ENCODE measurements at places on chromosomes 11 and 22.

- no peak for DNase-seq
Observed at GRCh38 chr11:76008474-76008873, 193.5 kb downstream of the UVRAG start.

GRCh38 chr22:32684822-32685187 is 116.7 kb upstream of the TIMP3 start:
- DNase-seq = no peak

- no peak for DNase-seq
Observed at GRCh38 chr22:27754247-27754887, 47.2 kb downstream of the MN1 start.

GRCh38 chr22:40070701-40071100 is 75.9 kb downstream of the FAM83F start:
- no peak for DNase-seq

- no peak for DNase-seq
Observed at GRCh38 chr11:116525961-116526495, 246.8 kb downstream of the BUD13 start.

DNA sequence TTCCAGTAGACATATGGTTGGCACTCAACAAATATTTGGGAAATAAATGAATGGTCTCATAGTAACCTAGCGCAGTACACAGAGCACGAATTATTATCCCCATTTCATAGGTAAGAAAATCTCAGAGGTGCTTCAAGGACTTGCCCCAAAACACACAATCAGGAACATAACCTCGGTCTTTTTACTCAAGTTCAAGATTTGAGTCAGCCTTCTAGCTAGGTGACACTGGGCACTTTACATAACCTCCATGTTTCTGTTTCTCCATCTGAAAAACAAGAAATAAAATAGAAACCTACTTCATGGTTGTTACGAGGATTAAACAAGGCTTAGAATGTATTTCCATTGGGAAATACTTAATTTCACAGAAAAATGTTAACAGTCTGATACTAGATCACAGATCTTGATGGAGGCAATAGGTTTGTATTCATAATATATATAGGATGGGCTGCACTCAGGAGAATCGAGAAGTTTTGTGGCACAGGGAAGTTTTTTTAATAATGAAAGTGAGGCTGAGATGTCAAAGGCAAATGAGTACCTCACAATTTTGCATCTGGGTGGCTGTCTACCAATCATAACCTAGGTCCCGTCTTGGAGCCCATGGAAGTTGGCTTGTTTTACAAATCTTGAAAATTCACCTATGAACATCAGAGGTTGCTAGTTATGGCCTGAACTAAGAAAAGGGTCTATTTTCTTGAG is 147.4 kb upstream of the ZC3H12C start:
- DNase-seq = no peak

- no peak for DNase-seq
Observed at GRCh38 chr11:110200241-110200640, 96.2 kb downstream of the RDX start.

DNA sequence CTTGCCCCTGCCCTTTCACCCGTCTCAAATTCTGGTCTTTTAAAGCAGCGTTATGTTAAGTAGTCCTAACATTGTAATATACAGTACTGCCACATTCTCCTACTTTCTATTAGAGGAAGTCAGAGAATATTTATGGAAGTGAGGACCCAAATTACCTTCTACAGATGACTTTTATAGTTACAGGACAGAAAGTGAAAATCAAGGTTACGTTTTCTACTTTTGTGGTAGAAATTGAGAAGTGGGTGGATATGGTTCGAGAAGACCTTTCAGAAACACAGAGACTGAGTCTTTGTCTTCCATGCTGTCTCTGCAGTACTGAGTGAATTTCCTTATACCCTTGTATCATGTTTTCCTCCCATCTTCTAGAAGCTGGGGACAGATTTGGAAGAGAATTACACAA is 17.1 kb downstream of the SC5D start:
- no peak for DNase-seq

DNA sequence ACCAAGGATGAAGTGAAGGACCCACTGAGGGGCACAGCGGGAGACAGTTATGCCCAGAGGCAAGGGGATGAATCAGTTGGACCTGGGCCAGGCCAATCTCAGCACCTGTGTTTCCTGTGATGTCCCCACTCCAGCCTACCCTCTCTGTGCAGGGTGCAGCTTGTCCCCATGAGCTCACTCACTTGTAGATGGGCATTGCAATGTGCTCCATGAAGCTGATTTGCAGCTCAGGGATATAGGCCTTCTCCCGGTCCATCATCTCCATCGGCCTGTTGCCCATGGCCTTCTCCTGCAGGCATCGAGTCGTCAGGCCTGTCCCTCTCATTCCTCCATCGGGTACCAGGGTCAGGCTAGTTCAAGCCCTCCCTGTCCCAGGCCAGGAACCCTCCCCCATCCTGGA is 96.2 kb downstream of the PDE2A start:
- no peak for DNase-seq

- no peak for DNase-seq
Observed at GRCh38 chr11:43278193-43278956, 33.4 kb upstream of the API5 start.

- no peak for DNase-seq
Observed at GRCh38 chr11:121614636-121615240, 162.0 kb upstream of the SORL1-AS1 start.

- DNase-seq = no peak
Observed at GRCh38 chr11:39683951-39684554, 1775.4 kb downstream of the LRRC4C start.

DNA sequence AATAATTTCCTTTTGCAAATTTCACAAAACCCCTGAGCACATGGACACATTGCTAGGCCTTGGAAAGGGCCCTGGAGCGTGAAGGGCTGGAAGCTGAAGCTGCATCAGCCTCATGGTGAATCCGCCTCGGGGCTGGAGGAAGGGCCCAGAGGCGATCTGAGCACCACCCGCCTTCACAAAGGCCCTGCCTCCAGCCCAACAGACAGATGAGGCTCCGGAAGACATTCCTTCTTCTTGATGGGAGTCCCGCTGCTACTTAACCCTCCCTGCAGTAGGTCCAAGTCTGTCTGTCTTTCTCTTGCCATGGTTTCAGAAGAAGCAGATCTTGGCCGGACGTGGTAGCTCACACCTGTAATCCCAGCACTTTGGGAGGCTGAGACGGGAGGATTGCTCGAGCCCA is 16.5 kb downstream of the ARRB1 start:
- DNase-seq = no peak

DNA sequence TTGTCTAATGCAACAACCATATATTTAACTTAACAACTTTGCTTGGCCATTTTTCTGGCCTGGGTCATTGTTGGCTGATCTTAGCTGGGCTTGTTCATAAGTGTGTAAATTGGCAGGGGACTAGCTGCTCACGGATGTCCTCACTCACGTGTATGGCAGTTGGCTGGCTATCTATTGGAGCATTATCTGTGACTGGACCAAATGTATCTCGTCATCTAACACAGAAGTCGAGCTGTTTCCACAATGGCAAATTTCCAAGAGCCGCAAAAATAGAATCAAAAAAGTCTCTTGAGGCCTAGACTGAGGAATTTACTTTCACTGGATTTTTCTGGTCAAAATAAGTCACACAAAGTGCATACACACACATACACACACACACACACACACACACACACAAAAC is 893.3 kb downstream of the FAM181B start:
- no peak for DNase-seq

GRCh38 chr11:23079382-23079813 is 219.1 kb upstream of the CCDC179 start:
- no peak for DNase-seq

- no peak for DNase-seq
Observed at GRCh38 chr22:28442711-28443525, 236.7 kb downstream of the TTC28 start.

DNA sequence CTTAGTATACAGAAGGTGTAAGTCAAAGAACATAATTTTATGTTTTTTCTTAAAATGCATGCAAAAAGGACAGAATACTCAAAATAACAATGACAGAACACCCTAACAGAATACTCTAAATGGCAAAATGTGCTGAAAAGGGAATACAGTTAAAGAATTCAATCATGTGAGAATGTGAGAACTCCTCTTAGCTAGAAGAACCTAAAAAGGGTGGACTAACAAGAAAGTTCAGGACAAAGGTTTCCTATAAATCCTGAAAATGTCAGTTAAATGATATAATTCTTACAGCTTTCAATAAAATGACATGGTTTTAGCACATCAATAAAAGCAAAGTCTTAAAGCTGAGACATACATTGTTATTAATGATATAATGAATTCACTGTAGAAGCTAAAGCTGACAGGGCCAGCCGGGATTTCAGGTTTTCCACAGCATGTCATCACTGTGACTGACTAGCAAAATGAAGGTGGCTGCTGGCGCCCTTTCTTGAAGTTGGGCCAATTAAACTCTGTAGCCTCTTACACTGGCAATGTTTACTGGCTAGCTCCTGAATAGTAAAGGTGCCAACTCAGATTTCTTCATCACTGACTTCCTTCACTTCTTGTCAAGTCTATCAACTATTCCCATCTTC is 244.4 kb downstream of the TTC28 start:
- no peak for DNase-seq

DNA sequence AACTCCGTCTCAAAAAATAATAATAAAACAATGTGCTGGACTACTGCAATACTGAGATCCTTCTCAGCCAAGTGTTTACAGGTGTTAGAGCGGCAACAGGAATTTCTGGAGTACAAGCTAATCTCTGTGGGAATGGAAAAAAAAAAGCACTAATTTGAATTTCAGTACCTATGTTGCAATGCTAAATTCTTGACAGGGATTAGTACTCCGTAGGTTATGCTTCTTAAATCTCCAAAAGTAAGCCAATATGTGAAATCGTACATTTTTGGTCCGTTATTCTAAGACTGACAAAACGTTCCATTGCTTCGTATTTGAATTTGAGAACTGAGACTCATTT is 1.1 kb downstream of the ATL3 start:
- no peak for DNase-seq

DNA sequence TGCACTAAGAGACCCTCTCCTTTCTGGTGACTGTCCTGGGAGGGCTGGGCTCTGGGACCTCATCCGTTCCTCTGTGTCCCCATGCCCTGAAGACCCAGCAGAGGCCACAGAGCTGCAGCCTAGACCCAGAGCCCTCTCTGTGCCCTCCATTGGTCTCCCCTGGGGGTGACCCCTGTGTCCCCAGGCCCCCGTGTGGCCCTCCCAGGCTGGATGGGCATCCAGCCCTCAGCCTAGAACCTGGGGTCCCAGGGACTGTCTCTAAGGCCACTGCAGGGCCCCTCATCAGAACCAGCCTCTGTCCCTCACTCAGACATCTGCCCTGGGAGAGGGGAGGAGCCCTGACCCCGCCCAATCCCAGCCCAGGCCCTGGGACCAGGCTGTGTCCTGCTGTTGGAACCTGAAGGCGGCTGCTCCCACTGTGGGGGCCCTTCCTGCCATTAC is 5.7 kb downstream of the IGLL1 start:
- DNase-seq = no peak

GRCh38 chr11:120797143-120797542 is 226.8 kb upstream of the TBCEL start:
- no peak for DNase-seq

GRCh38 chr22:27554106-27554811 is 247.3 kb downstream of the MN1 start:
- DNase-seq = no peak

GRCh38 chr11:71433648-71434450 is 14.3 kb downstream of the DHCR7 start:
- no peak for DNase-seq

DNA sequence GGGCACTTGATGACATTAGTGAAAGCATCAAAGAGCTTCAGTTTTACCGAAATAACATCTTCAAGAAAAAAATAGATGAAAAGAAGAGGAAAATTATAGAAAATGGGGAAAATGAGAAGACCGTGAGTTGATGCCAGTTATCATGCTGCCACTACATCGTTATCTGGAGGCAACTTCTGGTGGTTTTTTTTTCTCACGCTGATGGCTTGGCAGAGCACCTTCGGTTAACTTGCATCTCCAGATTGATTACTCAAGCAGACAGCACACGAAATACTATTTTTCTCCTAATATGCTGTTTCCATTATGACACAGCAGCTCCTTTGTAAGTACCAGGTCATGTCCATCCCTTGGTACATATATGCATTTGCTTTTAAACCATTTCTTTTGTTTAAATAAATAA is 10.6 kb downstream of the REXO2 start:
- DNase-seq = no peak

GRCh38 chr22:36928196-36928595 is 14.8 kb downstream of the CSF2RB start:
- DNase-seq = no peak

DNA sequence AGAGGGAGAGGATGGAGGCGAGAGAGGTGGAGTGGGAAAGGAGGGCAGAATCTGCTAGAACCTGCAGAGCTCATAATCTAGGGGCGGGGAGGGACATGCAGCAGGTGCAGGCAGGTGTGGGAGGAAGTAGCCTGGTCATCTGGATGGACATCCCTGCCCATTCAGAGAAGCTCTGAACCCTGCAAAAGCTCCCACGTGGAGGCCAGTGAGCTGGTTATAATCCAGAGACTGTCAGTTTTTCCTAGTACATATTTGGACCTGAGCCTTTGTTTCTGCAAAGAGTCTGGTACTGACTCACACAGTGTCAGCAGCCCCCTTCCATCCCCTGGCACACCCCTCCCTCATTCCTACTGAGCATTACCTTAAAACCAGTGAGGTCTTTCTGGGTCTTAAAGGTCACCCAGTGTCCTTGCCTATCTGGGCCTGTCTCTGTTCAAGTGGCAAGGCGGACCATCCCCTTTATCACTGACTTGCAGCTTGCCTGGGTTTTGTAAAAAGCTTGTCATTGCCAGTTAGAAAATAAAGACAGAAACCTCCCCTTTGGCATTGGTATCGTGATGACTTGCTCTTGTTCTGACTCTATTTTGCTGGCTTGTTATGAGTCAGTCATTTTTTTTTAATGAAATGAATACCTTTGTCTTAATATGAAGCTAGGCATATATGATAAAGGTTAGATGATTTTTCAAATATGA is 26.1 kb downstream of the PTPRJ start:
- no peak for DNase-seq

DNA sequence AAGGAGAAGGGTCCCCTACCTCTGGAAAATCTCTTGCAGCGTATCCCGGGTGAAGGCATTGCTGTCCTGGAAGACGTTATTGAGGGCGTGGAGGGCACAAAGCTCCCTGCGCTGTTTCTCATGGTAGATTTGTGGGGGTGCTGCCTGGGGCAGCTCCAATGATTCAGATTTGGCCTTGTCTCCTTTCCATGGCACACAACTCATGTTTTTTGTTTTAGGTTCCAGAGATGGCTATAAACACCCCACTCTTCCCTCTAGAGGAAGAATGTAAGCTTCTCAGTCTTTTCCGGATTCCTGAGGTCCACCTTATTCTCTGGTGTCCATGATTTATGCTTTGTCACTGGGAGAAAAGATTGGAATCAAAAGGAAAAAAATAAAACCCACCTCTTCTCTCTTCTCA is 959 bp downstream of the JOSD1 start:
- no peak for DNase-seq

GRCh38 chr11:41522391-41522790 is 62.9 kb upstream of the LRRC4C start:
- no peak for DNase-seq

- DNase-seq = no peak
Observed at GRCh38 chr22:27492566-27493201, 308.9 kb downstream of the MN1 start.

GRCh38 chr22:43171019-43171491 is 15.9 kb downstream of the TTLL12 start:
- DNase-seq = no peak
